ENCODE measurements at places on chromosomes 5 and 9.

DNA sequence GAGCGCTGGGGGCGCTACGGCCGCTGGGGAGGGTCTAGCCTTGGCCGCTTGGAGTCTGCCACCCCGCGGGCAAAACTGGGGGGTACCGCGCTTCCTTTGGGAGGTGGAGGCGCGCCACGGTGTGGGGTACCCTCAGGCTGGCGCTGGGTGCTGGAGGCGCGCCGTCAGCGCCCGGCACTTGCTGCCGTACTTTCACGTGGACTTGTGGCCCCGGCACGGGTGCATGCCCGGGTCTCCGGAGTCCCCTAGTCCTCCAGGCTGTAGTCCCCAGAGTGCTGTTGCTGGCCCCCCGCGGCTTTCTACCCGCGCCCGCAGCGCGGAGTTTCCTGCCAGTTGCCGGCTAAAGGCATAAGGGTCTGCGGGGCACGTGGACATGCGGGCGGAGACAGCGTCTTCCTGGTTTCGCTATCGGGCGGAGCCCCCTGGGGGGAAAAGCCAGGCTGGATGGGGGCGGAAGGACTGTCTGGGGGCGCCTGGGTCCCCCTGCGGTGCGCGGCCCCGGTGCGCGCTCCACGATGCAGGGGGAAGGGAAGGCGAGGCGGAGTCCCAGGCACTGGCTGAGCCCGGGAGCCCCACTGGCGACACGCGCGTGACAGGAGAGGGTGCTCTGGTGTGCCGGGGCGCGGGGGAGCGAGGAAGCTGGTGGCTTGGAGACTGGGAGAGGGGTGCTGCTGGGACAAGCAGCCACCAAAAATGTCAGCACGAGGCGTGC lies 666 bp downstream of the PPARGC1B start:
- DNase-seq = no peak

- no peak for DNase-seq
Observed at GRCh38 chr5:36606036-36606427, 374 bp upstream of the SLC1A3 start.

- no peak for DNase-seq
Observed at GRCh38 chr5:56464935-56465768, 232.0 kb upstream of the ANKRD55 start.

GRCh38 chr5:135840959-135841358 lies 6.5 kb downstream of the SLC25A48 start:
- DNase-seq = no peak

DNA sequence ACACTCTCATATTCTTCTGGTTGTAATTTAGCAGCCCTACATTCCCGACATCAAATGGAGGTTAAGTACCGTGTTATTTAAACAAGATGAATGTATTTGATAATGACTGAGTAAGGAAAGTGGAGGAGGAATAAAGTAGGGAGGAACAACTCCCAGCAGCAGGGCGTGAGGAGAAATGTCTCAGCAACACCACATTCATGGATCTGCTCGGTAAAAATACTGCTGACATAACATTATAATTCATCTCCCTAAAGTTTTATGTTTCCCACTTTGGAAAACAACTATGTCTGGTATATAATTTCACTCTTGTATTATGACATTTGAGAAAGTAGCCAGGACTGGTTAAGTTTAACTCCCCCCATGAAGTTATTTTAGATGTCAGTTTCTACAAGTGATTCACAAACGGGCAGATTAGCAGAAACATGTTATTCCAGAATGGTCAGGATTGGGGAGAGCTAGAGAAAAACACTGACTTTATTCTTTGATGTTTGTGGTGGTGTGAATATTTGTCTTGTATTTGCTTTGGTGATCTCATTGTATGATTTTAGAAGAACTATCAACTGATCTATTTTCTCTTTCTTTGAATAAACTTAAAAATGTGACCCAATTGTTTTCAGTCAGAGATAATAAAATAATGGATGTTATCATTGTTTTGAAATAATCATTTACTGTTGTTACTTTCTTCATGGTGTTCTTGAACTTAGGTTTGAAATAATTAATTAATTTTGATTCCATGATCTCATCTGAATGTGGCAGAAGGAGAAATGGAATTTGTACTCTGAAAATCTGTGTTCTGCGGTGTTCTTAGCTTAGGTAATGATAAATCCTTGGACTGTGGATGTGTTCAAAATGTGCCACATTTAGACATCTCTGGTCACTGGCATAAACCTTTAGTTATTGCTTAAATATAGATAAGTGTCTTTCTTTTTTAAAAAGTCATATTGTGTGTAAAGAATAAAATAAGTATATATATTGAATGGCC lies 303.6 kb upstream of the ZNF608 start:
- no peak for DNase-seq

GRCh38 chr5:124538191-124538590 lies 208.2 kb downstream of the ZNF608 start:
- no peak for DNase-seq

All from RWPE2 (cell line).